ENCODE measurements at places on chromosomes 6 and 20.

DNA sequence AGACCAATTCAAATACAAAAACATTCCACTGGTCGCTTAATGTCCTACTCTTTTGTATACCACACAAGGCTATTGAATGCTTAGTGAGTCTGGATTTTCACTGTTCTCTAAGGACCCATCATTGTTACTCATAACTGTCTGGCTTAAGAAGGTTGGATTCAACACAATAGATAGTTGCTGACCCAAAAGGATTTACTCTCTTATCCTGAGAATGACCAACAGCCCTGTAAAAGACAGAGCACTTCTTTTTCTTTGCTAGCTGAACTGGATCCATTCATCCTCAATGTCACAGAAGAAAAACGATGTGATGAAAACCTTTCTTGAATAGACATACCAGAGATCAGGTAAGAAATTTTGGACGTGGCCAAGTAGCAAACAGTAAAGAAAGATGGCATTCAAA is 645.6 kb downstream of the KHDRBS2 start:
- no peaks in the 10 kb centered on the region for H3K36me3 ChIP-seq
- no peaks in the 10 kb centered on the region for H3K4me1 ChIP-seq
- no peak overlapping the region for H3K27ac ChIP-seq
- H3K4me3 ChIP-seq = no peak overlapping the region
- no peaks in the 10 kb centered on the region for H3K27me3 ChIP-seq

DNA sequence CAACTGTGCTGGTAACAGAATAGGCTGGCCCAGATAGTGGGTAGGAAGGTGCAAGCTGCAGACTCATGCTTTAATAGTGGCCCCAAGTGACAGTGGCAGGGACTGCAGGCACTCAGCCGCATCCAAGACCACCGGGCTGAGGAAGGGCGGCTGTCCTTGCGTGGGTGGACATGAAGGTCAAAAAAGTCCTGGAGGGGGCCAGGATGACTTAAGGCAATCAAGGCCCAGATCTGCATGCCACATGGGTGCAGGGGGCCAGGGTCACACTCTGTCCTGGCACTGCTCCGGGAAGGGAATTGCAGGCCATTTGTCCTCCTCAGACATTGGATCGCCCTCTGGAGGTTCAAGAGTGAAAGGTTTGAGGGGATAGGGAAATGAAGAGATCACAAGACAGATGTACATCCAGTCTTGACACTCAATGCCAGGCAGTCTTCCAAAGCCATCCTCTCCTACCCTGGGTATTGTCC is 10.4 kb upstream of the VNN2 start:
- no peaks in the 10 kb centered on the region for H3K36me3 ChIP-seq
- H3K27me3 ChIP-seq = no peaks in the 10 kb centered on the region
- DNase-seq = no peak
- no peak overlapping the region for H3K27ac ChIP-seq
- no peak overlapping the region for H3K4me3 ChIP-seq
- H3K4me1 ChIP-seq = peaks cover 16% of the 10 kb centered on the region

GRCh38 chr20:38907918-38908677 is 18.1 kb upstream of the FAM83D start:
- DNase-seq = no peak
- no peaks in the 10 kb centered on the region for H3K27me3 ChIP-seq
- peak overlapping the region; percentile 11 for H3K27ac ChIP-seq
- no peak overlapping the region for H3K4me3 ChIP-seq

DNA sequence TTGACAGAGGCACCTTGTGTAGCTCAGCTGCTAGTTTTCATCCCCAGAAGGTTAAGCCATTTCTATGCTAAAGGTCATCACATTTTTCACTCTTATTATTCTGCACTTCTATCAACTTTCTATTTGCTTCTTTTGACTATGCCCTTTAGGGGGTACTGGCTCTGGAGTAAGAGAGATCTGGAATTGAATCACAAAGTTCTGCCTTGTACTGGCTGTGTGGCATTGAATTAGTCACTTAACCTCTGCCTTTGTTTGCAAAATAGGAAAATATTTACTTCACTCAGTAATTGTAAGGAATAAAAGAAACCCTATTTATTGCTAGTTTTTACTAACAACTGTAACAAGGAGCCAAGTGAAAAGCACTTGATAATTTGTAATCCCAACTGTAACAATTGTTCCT is 56.8 kb upstream of the MTRF1L start:
- no peaks in the 10 kb centered on the region for H3K36me3 ChIP-seq
- no peak for DNase-seq
- no peak overlapping the region for H3K27ac ChIP-seq
- no peaks in the 10 kb centered on the region for H3K4me1 ChIP-seq

DNA sequence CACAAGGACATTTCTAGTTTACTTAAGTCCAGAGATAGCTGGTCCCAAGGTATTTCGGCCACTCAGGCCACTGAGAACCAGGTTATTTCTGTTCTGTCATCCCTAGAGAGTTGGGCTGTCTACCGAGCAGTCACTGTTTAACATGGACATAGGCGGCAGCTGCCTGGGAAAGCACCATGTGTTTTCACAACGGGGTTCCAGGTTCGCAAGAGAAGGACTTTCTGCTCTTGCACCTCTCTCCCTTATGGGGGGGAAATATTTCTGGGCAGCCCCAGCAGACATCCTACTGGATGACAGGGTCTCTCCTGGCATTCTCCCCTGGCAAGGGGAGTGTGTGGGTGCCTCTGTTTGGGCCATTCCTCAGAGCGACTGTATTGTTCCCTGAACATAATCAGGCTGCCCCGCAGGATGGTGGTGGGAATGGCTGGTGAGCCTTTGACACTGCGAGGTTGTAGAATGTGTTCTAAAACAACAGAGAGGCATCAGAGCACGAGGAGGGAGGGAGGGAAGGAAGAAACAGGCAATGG is 64.4 kb upstream of the DUSP22 start:
- peaks cover 86% of the 10 kb centered on the region for H3K4me1 ChIP-seq
- DNase-seq = no peak
- H3K4me3 ChIP-seq = no peak overlapping the region
- no peaks in the 10 kb centered on the region for H3K27me3 ChIP-seq

- peaks cover 49% of the 10 kb centered on the region for H3K4me1 ChIP-seq
- peaks cover 38% of the 10 kb centered on the region for H3K36me3 ChIP-seq
- DNase-seq = no peak
Measured at GRCh38 chr6:127481628-127482027, 22.4 kb upstream of the KIAA0408 start.

GRCh38 chr6:157795841-157796240 is 27.2 kb upstream of the SNX9 start:
- H3K27me3 ChIP-seq = peaks cover 35% of the 10 kb centered on the region
- no peak overlapping the region for H3K27ac ChIP-seq
- no peak for DNase-seq
- peaks cover 8% of the 10 kb centered on the region for H3K36me3 ChIP-seq
- H3K4me3 ChIP-seq = no peak overlapping the region
- peaks cover 40% of the 10 kb centered on the region for H3K4me1 ChIP-seq

GRCh38 chr20:52425253-52425652 is 233.7 kb upstream of the ZFP64 start:
- H3K27me3 ChIP-seq = no peaks in the 10 kb centered on the region
- no peak overlapping the region for H3K4me3 ChIP-seq
- no peak for DNase-seq
- H3K4me1 ChIP-seq = no peaks in the 10 kb centered on the region
- H3K36me3 ChIP-seq = peaks cover 3% of the 10 kb centered on the region
- H3K27ac ChIP-seq = no peak overlapping the region

DNA sequence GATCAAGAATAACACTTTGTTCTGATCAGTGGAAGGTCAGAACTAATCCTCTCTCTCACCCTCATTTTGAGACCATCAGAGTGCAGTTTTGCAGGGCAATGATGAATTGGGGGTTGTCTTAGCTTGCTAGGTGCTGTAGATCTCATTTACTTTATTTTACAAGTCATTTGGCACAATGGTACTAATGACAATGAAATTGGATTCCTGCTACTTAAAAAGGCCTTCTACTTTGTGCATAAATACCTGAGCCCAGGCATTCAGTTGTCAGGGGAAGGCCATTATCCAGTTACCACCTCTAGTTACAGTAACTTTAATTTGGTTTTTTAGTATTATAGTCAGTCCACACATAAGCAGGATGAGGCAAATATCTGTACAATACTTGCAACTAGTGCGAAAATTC is 240.0 kb downstream of the HDGFL1 start:
- H3K36me3 ChIP-seq = no peaks in the 10 kb centered on the region
- H3K27ac ChIP-seq = no peak overlapping the region
- no peak for DNase-seq
- H3K4me1 ChIP-seq = no peaks in the 10 kb centered on the region

GRCh38 chr20:36549628-36549941 is 8.3 kb downstream of the MYL9 start:
- no peaks in the 10 kb centered on the region for H3K36me3 ChIP-seq
- no peak for DNase-seq

DNA sequence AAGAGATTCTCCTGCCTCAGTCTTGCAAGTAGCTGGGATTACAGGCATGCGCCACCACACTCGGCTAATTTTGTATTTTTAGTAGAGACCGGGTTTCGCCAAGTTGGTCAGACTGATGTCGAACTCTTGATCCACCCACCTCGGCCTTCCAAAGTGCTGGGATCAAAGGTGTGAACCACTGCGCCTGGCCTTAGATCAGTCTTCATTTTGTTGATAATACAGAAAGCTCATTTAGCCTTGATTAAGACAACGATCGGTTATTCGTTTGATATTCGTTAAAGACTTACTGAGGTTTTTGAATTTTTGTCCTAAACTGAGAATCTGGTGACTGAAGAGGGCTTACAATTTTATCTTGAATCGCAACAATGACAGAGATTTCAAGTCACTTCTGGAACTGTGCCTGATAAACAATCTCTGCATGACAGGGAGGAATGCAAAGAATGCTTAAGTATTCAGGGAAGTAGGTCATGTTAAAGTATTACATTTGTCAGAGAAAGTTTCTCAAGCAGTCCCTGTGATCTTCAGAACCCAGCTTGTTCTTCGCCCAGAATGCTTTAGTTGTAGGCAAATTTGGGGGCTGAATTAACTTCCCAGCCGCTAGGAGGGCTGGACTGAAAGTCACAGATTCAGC is 14.8 kb downstream of the AKAP12 start:
- DNase-seq = no peak
- no peaks in the 10 kb centered on the region for H3K36me3 ChIP-seq
- no peak overlapping the region for H3K27ac ChIP-seq

- no peak overlapping the region for H3K4me3 ChIP-seq
- no peaks in the 10 kb centered on the region for H3K27me3 ChIP-seq
- H3K27ac ChIP-seq = no peak overlapping the region
- DNase-seq = no peak
Measured at GRCh38 chr20:32397567-32398084, 39.5 kb downstream of the ASXL1 start.

- H3K27me3 ChIP-seq = peaks cover 27% of the 10 kb centered on the region
- H3K4me1 ChIP-seq = peaks cover 3% of the 10 kb centered on the region
- no peak overlapping the region for H3K27ac ChIP-seq
- no peak for DNase-seq
- H3K4me3 ChIP-seq = no peak overlapping the region
Measured at GRCh38 chr6:157974341-157974894, 7.2 kb upstream of the SYNJ2 start.

DNA sequence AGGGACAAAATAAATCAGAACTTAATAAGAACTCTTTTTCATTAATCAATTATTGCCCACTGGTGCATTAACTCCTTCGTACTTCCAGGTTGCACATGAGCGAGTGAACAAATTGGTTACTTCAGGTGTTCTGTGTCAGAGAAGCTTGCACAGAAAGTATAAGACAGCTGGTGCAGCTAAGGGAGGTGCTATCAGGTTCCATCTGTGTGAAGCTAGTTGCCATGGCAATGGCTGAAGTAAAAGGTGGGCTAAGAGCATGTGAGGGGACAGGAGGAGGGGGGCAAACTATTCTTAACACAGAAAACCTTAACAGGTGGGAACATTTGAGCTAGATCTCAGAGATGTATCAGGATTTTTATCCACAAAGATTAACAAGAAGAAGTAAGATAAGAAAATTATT is 81.6 kb downstream of the MANEA start:
- H3K4me3 ChIP-seq = no peak overlapping the region
- H3K27me3 ChIP-seq = peaks cover 6% of the 10 kb centered on the region
- H3K27ac ChIP-seq = no peak overlapping the region
- H3K36me3 ChIP-seq = no peaks in the 10 kb centered on the region

- H3K4me1 ChIP-seq = no peaks in the 10 kb centered on the region
- H3K36me3 ChIP-seq = no peaks in the 10 kb centered on the region
- no peaks in the 10 kb centered on the region for H3K27me3 ChIP-seq
- DNase-seq = no peak
Measured at GRCh38 chr6:92460133-92460532, 959.2 kb downstream of the EPHA7 start.

DNA sequence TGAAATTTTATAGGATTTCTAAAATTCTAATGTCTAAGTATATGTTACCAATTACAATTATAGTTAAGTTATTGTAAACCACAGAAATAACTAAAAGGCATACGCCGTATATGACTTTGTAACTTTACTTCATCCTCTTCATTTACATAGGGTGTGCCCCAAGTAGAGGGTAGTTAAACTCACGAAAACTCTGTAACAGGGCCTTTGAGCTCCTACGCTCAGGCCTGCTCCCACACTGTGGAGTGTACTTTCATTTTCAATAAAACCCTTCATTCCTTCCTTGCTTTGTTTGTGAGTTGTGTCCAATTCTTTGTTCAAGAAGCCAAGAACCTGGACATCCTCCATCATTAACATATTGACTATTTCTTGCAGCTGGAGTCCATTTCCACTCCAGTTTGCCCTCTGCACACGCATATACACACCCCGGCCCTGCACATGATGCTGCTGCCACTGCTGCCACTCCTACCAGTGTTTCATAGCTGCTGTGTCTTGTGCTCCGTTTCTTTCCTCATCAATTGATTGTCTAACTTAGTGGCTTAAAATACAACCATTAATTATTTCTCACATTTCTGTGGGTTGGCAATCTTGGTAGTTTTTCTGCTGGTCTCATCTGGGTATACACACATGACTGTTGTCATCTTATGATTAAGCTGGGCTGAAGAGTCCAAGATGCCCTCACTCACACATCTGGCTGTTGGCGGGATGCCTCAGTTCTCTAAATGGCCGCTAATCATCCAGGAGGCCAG is 33.0 kb upstream of the SCP2D1 start:
- no peak overlapping the region for H3K27ac ChIP-seq
- no peak for DNase-seq
- H3K4me1 ChIP-seq = no peaks in the 10 kb centered on the region
- no peaks in the 10 kb centered on the region for H3K27me3 ChIP-seq
- H3K36me3 ChIP-seq = no peaks in the 10 kb centered on the region

- peaks cover 42% of the 10 kb centered on the region for H3K4me1 ChIP-seq
- peaks cover 13% of the 10 kb centered on the region for H3K36me3 ChIP-seq
- no peak for DNase-seq
- peak overlapping the region; percentile 1 for H3K27ac ChIP-seq
- no peak overlapping the region for H3K4me3 ChIP-seq
Measured at GRCh38 chr20:35306931-35307517, 14.8 kb upstream of the FAM83C start.

GRCh38 chr6:126083875-126084274 is 97.5 kb downstream of the TRMT11 start:
- H3K4me3 ChIP-seq = no peak overlapping the region
- no peaks in the 10 kb centered on the region for H3K36me3 ChIP-seq
- no peaks in the 10 kb centered on the region for H3K4me1 ChIP-seq
- DNase-seq = no peak
- H3K27me3 ChIP-seq = no peaks in the 10 kb centered on the region

- H3K27me3 ChIP-seq = peaks cover 17% of the 10 kb centered on the region
- no peak overlapping the region for H3K27ac ChIP-seq
- DNase-seq = no peak
- H3K36me3 ChIP-seq = peaks cover 3% of the 10 kb centered on the region
Measured at GRCh38 chr6:47419621-47420020, 58.0 kb upstream of the CD2AP start.

- H3K36me3 ChIP-seq = peaks cover 5% of the 10 kb centered on the region
- no peak for DNase-seq
Measured at GRCh38 chr6:2179241-2179640, 66.2 kb downstream of the GMDS start.

GRCh38 chr6:50970908-50971307 is 152.2 kb downstream of the TFAP2B start:
- H3K4me3 ChIP-seq = no peak overlapping the region
- DNase-seq = no peak
- no peaks in the 10 kb centered on the region for H3K36me3 ChIP-seq
- no peaks in the 10 kb centered on the region for H3K27me3 ChIP-seq
- no peak overlapping the region for H3K27ac ChIP-seq
